ENCODE measurements at places on chromosomes 4 and X.

DNA sequence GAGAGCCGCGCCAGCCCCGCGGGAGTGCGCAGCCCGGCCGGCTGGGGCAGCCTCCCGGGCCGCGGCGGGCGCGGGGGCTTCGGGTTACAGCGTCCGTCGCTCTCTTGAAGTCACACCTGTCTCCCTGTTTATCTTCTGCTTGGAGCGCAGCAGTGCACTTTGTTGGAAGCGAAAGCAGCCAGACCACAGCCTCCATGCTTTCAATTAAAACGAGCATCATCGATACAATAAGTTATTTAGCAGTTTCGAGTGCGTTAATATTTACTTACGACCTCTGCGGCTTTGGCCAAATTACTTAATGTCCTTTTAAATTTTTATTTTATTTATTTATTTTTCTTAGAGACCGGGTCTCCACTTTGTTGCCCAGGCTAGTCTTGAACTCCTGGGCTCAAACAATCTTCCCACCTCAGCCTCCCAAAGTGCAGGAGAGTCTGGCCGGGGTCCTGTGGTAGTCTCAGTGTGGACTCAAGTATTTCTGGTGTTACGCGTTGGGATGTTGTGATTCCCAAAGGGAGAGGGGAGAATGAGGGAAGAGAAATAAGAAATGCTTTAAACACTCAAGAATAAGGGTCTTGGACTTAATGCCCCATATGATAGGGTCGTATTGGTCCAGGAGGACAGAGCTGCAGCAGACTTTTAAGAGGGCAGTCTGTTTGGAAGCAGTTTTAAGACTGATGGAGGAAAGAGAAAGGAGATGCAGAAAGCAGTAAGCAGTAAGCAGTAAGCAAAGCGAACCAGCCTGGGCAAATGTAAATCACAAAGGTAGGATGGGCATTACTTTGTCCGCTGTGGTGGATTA, 504 bp upstream of the PDLIM3 start:
- no peak for DNase-seq

- no peak for DNase-seq
These were observed 87.4 kb upstream of the GK2 start for GRCh38 chr4:79495447-79495846.

GRCh38 chrX:30943984-30944383, 54.9 kb upstream of the TAB3 start:
- DNase-seq: no peak

DNA sequence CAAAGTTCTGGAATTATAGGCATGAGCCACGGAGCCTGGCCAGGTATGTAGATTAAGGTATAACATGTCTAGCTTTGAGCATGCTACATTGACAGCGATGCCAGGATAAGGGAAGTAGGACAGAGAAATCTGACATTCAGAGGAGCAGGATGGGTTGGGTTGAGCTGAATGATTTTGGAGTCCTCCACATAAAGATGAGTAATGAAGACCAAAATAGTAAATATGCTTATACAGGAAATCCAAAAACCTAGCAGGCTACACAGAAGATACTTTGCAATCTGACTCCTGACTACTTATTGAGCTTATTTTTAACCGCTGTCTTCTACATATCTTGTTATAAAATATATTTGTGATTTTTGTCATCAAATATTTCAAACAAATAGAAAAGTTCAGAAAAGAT, 69.7 kb downstream of the PDGFC start:
- peak; percentile 13 for DNase-seq

- no peak for DNase-seq
These were observed 10.7 kb downstream of the C4orf51 start for GRCh38 chr4:145690610-145691009.

GRCh38 chr4:100926039-100926717, 408.4 kb upstream of the EMCN start:
- DNase-seq: no peak

DNA sequence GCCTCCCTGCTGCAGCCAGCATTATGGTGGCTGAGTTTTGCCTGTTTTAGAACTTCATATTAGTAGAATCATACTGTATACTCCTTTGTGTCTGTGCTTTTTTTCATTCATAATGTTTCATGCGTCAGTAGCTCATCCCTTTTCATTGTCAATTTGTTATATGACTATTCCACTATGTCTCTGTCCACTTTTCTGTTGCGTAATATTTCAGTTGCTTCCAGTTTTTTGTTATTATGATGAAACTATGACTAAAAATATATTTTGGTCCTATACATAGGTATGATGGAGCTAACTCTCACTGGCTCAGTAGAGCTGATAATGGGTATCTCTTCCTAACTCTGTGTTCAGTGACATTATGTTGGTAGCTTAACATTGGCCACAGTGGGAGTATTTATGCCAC, 48.3 kb downstream of the DMP1 start:
- DNase-seq: no peak

DNA sequence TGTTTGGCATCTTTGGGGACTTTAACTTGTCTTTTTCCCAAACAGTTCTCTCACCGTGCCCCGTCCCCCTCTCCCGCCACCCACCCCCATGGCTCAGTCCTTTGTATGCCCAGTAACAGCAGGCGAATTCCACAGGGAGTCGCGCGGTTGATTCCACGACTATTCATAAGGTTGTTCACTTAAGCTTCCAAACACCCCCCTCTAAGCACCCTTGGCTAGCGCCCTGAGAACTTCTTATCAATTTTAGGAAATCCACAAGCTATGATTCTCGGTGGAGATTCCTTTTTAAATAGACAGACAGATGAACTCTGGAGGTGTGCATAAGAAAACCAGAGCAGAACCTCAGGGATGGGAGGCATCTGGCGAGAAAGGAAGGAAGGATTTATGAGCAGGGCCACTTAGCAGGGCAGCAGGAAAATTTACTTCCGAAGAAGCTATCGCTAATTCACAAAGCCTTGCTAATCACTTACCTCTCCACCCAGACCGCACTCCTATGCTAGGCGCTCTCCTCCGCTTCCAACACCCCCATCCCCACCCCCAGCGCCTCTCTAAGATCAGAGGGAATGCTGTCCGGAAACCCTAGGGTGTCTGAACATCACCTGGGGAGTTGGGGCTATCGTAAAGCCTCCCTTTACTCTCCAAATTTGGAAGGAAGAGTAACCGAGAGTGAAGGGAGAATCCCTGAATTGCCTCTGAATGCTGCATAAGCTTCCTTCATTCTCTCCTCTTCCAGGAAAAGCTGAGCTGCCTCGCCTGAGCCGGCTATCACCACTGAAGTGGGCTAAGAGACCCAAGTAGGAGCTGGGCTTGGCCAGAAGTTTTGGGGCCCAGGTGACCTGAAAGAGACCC, 1.7 kb downstream of the UNC5C start:
- DNase-seq: no peak

- peak; percentile 23 for DNase-seq
These were observed 29.1 kb upstream of the UTP14A start for GRCh38 chrX:129876771-129877305.

- DNase-seq: no peak
These were observed 250.0 kb downstream of the ARHGAP24 start for GRCh38 chr4:85724791-85725563.

- no peak for DNase-seq
These were observed 2275.1 kb downstream of the PCDH7 start for GRCh38 chr4:32994981-32995881.

DNA sequence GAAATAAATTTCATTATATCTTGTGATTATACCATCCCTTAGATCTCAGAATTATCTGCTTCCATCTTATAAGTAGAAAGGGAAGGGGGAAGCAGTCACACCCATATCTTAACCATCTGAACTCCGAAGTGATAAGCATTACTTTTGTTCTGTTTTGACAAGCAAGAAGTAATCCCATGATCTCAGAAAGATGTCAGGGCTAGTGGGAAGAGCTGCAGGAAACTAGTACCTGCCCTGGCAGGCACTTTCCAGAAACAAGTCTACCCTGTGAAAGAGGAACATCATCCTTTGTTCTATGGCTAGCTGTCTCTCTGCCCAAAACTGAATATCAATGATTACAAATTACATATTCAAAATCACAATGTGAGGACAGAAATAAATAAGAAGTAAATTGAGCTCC, 244.4 kb downstream of the SPOCK3 start:
- no peak for DNase-seq

DNA sequence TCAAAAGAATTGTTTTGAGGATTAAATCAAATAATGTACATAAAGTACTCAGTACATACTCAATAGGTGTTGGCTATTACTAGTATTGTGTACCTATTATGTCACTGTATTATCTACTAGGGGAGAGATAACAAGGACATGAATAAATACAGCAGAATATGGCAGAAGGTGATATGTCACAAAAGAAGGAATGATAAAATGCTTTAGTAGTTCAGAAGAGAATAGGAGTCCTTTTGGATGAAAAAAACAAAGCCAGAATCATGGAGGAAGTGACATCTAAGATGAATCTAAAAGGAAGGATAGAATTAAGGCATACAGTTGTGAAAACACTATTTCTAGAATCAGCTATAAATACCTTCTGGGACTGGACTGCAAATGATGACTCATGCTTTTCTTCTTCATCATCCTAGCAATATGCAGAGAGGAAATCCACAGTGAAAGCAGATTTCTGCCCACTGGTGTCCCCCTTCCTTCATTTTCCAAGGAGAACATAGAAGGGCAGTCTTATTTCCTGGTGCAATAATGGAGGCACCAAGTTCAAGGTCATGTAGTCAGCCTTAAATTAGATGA, 98.7 kb downstream of the GLUD2 start:
- no peak for DNase-seq

- DNase-seq: no peak
These were observed 101.1 kb downstream of the DCAF12L2 start for GRCh38 chrX:126064901-126065541.

DNA sequence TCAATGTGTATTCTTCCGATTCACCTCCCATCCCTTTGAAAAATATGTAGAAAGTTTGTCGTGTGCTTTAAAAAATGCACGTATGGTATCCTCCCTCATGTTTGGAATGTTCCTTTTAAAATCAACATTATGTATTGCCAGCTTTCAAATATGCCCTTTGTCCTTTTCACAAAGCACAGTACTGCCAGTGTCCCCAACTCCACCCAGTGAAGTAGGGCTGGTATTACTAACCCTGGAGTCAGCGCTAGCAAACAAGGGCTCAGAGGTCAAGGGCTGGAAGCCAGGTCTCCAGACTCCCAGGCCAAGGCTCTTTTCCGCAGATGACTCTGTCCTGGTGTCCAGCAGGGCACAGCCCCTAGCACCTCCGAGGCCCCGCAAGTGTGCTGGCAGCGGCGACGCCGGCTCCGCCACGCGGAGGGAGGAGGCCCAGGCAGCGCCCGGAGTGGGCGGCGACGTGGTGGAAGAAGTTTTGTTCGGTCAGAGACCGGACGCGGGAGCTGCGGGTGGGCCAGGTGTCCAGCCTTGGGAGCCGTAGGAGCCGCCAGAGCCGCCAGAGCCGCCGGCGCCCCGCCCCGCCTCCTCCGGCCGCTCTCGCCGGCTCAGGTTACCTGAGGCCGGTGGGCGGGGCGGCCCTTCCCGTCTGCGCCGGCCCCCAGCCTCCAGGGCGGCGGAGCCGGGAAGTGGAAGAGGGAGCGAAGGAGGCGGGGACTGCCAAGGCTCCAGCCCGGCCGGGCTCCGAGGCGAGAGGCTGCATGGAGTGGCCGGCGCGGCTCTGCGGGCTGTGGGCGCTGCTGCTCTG, at the start of gene IL13RA1:
Gene IL13RA1 (plus strand): TSS at position 720 of the 799 bp plus-strand sequence. CDS start 33 bp downstream, at position 753.
- peak; percentile 21 for DNase-seq

DNA sequence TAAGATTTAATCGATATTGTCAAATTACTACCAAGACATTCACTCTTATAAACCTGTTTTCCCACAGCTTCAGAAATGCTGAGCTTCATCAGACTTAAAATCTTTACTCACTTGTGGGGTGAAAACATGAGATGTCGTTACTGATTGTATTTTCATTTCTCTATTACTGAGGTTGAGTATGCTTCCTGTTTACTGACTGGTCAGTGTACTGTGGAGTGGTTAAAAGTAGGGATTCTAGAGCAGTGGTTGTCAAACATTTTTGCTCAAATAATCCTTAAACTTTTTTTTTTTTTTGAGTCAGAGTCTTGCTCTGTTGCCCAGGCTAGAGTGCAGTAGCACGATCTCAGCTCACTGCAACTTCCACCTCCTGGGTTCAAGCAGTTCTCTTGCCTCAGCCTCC, 50.3 kb downstream of the NSUN7 start:
- no peak for DNase-seq

GRCh38 chr4:11564021-11564420, 135.3 kb upstream of the HS3ST1 start:
- no peak for DNase-seq

GRCh38 chrX:120690344-120690743, 60.5 kb upstream of the C1GALT1C1 start:
- DNase-seq: peak; percentile 27

DNA sequence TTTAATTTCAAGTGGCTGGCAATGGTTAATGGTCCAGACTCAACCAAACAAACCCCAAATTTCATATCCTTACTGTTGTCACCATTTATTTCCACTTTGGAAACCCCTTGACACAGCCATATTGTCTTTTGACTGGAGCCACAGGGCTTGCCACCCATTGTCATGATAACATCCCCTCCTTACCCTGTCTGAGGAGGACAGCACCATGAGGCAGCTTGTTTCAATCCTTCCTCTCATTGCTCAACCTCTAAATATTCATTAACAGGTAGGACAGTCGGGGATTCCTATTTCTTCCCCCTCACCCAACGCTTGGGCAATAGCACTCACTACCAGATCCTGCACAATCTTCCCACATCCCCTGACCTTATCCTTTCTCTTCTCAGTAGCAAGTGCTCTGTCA, 92.1 kb downstream of the CEP135 start:
- no peak for DNase-seq

GRCh38 chrX:25241461-25241860, 225.7 kb upstream of the ARX start:
- DNase-seq: no peak

DNA sequence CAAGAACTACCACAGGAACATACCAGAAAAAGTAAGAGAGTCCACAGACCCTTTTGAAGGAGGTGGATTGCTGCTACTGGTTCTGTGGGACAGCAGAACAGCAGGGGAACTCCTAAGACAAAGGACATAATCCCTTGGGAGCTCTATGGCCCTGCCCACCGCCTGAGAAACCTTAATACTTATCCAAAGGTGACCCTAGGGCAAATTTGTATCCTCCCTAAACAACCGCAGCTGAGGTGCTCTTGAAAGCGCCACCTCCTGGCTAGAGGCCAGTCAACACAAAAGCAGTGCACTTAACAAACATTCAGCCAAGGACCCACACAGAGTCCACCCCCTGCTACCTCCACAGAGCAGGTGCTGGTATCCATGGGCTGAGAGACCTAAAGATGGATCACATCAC, 136.8 kb downstream of the ADAM29 start:
- no peak for DNase-seq

- no peak for DNase-seq
These were observed 179.7 kb downstream of the AMELX start for GRCh38 chrX:11472879-11473278.

GRCh38 chr4:25051534-25051933, 20.8 kb upstream of the LGI2 start:
- DNase-seq: no peak

GRCh38 chr4:52862639-52863161, 583 bp downstream of the RASL11B start:
- DNase-seq: no peak
